ENCODE measurements at places on chromosomes 2 and 18. TPM values are rescaled to one million over a fixed set of nuclear protein-coding genes. Genes with fewer than 3 reads are reported as not detected.

The FAM117B gene
- 1.2 TPM for total RNA-seq

The IL36A gene
- total RNA-seq = not detected

The SPHKAP gene
- not detected for total RNA-seq

The RAD51AP2 gene
- total RNA-seq = not detected

The SLC38A11 gene
- not detected for total RNA-seq

The SERPINB11 gene
- total RNA-seq = not detected

The METTL4 gene
- 16.5 TPM for total RNA-seq

The GPAT2 gene
- not detected for total RNA-seq

The GAREM1 gene
- total RNA-seq = 0.29 TPM

The PROM2 gene
- total RNA-seq = 2.4 TPM

The HOXD13 gene
- total RNA-seq = 1.2 TPM

The RAB6C gene
- not detected for total RNA-seq

The RUFY4 gene
- total RNA-seq = not detected

The LONRF2 gene
- total RNA-seq = 0.84 TPM

The CHRNG gene
- not detected for total RNA-seq

The AGXT gene
- 0.10 TPM for total RNA-seq

The SP5 gene
- not detected for total RNA-seq

The SAG gene
- total RNA-seq = 0.12 TPM

The FHOD3 gene
- total RNA-seq = 13.7 TPM

The ZNF396 gene
- total RNA-seq = 2.2 TPM

The INO80C gene
- total RNA-seq = 1.7 TPM

The APLF gene
- 4.4 TPM for total RNA-seq

The MIB1 gene
- 36.0 TPM for total RNA-seq

The NAT8 gene
- not detected for total RNA-seq

The STK36 gene
- 15.6 TPM for total RNA-seq

The IMPACT gene
- 27.2 TPM for total RNA-seq

The C2orf78 gene
- not detected for total RNA-seq

The C2orf80 gene
- total RNA-seq = not detected

The POTEC gene
- not detected for total RNA-seq

The CPO gene
- total RNA-seq = not detected

The FEV gene
- total RNA-seq = not detected

The STAM2 gene
- 36.4 TPM for total RNA-seq

The TFCP2L1 gene
- under 0.01 TPM for total RNA-seq

The SLC35G4 gene
- total RNA-seq = not detected

The ZNF397 gene
- total RNA-seq = 5.3 TPM
